ENCODE measurements at places on chromosomes 5 and 9.

GRCh38 chr5:120604884-120605283 is 140.8 kb downstream of the PRR16 start:
- DNase-seq: no peak

- DNase-seq: no peak
Observed at GRCh38 chr9:135166565-135166964, 79.1 kb downstream of the OLFM1 start.

- no peak for DNase-seq
Observed at GRCh38 chr9:138007918-138008841, 130.6 kb downstream of the CACNA1B start.

GRCh38 chr9:97109194-97109811 is 70.4 kb upstream of the CTSV start:
- peak; percentile 32 for DNase-seq

GRCh38 chr5:62521319-62521718 is 57.3 kb upstream of the LRRC70 start:
- DNase-seq: no peak

- DNase-seq: no peak
Observed at GRCh38 chr5:68382640-68383039, 167.1 kb downstream of the PIK3R1 start.

DNA sequence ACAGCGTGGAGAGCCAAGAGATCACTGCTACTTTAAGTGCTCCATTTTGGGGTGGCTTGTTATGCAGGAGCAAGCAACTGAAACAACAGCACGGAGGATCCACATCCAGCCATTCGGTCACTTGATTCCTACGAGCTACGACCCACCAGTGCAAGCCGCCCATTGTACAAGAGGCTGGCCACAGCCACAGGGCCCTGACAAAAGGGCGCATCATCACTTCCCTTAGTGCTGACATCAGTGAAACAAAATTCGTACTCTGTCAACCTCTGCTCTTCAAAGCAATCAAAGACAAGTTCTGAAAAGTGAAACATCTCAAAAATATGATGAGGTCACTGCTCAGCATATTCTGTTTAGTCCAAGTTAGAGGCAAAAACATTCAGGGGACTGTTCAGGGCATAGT is 168.4 kb downstream of the GADD45G start:
- no peak for DNase-seq

DNA sequence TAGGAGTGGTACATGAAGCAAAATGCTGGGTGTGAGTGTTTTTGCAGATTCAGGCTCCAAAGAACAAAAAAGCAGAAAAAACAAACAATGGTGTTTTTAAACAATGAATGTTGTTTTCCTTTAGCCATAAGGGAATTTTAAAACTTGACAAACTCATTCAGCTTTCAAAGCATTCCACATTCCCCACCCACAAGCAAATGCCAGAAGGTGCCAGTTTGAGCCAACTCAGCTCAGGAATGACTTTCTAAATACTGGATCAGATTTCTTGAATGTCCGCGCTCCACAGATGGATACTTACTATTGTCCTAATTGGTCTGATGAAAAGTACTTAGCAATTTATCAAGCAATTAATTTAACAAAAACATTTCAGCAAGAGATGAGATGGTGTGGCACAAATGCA is 12.9 kb upstream of the MOB3B start:
- DNase-seq: no peak

GRCh38 chr9:130539420-130540223 is 39.8 kb upstream of the FUBP3 start:
- no peak for DNase-seq

DNA sequence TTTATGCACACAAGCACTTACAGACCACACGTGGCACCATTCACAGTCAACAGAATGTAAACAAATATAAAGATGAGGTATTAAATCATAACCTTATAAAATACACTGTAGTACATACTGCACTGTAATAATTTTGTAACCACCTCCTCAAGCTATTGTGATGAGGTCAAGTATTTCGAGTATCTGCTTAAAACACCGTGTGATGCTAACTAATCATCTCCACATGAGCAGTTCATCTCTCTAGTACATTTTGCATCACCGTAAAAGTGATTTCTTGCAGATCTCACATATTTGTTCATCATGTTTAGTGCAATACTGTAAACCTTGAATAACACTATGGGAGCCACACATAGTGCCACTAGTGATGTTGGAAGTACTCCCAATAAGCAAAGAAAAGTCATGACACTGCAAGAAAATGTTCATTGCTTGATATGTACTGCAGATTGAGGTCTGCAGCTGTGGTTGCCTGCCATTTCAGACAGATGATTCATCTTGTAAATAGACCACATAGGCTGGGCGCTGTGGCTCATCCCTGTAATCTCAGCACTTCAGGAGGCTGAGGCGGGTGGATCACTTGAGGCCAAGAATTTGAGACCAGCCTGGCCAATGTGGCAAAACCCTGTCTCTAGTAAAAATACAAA is 44.3 kb downstream of the FOXB2 start:
- DNase-seq: no peak

GRCh38 chr5:93566091-93566490 is 14.9 kb downstream of the NR2F1-AS1 start:
- DNase-seq: no peak

- no peak for DNase-seq
Observed at GRCh38 chr5:174755106-174755505, 30.7 kb downstream of the MSX2 start.

GRCh38 chr9:107756091-107756490 is 266.5 kb upstream of the KLF4 start:
- no peak for DNase-seq

DNA sequence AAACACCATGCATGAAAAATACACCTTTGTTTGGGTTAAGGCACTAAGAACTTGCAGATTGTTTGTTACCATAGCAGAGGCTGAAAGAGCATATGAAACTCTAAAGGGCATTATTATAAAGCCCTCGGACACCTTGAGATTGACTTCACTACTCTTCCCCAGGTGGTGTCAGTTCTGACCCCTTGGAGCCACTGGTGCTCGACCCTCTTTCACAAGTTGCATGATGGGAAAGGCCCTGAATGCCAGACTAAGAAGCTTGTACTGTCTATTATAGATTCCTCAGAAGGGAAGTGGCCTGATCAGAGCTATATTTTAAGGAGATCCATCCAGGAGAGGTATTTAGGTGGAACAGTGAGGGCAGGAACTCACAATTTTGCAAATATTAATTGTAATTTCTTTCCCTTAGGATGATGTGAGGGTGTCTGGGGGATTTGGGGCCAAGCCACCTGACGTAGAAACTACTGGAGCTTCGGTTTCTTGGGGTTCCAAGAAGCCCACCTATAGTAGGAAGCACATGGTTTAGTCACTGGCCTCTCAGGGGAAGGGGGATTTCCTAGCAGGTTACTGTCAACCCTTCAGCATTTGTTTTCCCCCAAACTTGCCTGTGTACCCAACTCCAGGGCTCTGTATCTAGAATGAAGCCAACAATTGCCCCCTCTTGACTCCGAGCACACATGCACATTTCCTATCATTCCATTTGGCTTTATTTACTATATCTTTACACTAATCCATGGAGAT is 16.2 kb downstream of the FBXO10 start:
- DNase-seq: no peak

GRCh38 chr5:106195679-106196474 is 1474.9 kb downstream of the EFNA5 start:
- no peak for DNase-seq

- no peak for DNase-seq
Observed at GRCh38 chr5:128082551-128083032, 974 bp upstream of the SLC12A2 start.

DNA sequence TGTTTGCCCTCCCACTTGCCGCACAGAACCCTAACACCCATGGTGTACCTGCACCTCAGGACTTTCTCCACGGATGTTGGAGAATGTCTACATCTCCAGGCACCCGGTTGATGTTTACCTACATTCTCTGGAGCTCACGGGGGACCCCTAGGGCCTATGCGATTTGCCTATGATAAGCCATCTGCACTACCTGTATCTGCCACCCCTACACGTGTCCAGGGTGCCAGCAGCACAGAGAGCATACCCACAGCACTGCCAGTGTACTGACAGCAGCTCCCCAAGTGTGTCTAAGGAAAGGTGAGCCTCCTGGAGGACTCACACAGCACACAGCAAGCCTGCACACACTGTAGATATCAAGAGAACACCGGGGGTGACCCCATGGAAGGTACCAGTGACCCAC is 31.3 kb upstream of the LMX1B start:
- no peak for DNase-seq

- no peak for DNase-seq
Observed at GRCh38 chr5:84724683-84725082, 340.0 kb upstream of the EDIL3 start.

DNA sequence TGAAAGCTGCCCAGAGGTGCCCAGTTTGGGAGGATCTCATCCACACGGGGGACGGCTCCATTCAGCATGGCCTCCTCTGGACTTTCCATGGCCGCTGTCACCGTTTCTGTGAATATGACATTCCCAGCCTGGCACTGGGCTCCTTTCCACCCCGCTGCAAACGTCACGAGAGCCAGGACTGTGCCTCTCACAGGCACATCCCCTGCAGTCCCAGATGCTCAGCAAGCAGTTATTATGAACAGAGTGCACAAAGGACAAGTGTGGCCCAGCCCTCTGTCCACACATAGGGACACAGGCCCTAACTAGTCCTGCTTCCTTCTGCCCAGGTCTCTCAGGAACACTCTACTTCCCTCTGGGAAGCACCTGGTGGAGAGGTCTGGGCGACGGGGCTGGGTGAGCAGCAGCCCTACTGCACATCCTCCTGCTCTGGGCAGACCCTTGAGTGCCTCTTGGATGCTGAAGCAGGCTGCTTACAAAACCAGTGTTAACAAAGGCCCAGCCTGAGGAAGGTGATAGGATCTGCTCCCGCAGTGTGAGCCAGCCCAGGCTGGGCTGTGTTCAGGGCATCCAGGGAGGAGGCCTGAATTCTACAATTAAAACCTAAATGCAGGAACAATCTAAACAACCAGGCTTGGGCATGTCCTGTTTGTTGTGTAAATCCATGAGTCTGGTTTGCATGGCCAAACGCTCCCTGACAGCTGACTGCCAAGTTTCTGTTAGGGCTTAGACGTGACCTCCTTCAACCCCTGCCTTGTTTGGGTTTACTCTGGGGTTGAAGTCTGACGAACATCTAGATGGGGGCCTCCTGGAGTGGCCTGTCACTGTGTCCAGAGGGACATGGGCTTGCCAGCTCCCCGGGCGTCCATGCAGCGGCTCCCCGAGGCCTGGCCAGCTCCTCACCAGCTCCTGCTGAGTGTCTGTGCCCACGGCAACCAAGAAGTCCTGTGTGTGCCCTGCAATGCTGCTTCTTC is 269.8 kb downstream of the GADD45G start:
- DNase-seq: peak; percentile 38

DNA sequence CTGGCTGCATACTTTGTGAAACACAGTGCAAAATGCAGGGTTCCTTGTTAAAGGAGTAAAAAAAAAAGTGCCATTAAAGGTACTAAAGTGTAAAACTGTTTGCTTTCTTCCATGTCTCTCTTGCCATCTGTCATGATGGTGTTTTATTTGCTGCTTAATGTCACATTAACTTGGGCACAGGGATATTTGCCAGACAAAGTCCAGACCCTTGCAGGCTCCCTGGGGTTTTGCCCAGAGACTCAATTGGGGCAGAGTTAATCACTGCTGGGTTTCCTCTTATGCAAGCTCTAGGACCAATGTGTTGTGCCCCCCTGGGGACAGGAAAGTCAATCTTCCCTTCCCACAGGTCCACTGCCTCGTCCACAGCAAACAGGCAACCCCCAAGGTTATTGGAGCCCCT is 274.3 kb upstream of the SGCD start:
- no peak for DNase-seq

DNA sequence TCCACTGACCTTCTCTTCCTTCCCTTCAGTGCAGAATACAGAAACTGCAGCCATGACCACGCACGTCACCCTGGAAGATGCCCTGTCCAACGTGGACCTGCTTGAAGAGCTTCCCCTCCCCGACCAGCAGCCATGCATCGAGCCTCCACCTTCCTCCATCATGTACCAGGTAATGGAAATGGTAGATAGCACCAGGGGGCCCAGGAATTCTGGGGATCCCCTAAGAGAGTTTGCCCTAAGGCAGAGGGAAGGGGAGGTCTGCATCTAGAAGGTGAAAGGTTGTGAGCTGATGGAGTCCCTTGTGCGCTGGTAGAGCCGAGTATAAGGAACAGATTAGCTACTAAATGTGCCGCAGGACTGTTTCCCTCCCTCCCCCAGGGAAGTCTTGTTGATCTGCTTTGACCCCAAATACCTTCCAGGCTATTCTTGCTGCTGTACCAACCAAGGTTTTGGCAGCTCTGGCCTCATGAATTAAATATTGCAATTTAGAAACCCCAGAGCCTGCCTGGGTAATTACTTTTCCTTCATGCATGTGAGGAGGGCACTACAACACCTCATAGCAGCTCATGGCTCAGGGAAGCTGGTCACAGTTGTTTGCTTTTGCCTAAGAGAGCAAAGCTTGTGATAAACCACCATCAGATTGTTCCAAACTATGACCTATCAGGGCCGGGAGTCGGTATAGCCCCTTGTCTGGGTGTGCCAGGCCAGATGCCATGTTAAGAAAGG is 19.6 kb downstream of the CYFIP2 start:
- DNase-seq: no peak

GRCh38 chr9:119698535-119698934 is 329.3 kb upstream of the BRINP1 start:
- no peak for DNase-seq

DNA sequence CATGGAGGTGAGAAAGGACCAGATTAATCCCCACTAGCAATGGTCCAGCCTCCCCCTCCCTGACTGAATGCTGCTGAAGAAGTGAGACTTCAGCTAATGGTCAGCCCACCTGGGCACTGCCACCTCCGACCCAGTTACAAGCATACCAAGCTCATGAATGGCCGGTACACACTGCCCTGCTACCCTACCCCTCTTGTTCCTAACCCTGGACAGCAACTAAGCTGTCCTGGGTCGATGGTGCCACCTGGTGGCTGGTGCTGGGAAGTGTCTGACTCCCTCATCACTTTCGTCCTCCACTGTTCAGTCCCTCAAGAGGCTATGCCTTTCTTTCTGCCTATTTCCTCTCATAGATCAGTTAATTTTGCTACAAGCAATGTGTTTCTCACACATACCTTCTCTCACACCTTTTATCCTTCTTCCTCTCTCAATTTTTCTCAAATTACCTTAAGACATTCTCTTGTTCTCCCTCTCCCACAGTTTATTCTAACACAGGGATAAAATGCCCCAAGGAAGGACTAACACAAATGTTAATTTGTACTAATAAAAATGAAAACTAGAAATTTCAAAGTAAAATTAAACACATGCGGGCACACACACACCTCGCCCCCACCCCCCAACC is 42.4 kb downstream of the PAX5 start:
- DNase-seq: no peak
